ENCODE measurements at places on chromosomes 4 and X.

DNA sequence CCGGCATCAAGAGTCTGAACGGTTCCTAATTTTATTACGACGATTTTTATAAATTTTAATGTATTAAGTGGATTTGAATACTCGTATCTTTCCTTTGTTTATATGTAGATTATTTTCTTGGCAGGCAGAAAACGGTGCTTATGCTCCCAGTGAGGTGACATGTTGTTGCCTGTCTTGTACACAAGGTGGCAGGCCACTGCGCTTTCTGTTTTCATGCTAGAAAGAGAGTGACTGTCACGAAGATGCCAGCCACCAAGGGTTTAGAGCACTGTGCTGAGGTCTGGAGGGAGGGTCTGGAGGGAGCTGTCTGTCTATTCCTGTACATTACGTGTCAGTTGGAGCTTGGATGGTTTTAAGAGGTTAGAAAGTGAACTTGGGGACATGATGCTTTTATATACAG, 87.7 kb downstream of the SHROOM2 start:
- DNase-seq: peak; percentile 36

GRCh38 chrX:39492497-39493162, 605.1 kb downstream of the BCOR start:
- no peak for DNase-seq

DNA sequence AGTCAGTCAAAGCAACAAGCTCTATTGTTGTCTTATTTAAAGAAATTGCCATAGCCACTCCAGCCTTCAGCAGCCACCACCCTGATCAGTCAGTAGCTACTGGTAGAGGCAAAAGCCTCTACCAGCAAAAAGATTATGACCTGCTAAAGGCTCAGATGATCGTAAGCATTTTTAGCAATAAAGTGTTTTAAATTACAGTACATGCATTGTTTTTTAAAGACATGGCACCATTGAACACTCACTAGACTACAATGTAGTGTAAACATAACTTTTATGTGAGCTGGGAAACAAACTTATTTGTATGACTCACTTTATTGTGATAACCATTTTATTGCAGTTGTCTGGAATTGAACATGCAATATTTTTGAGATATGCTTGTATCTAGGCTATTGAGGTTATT, 32.3 kb upstream of the DYNLT3 start:
- DNase-seq: no peak

- no peak for DNase-seq
Measured at GRCh38 chr4:47442980-47443379, 20.5 kb downstream of the COMMD8 start.

DNA sequence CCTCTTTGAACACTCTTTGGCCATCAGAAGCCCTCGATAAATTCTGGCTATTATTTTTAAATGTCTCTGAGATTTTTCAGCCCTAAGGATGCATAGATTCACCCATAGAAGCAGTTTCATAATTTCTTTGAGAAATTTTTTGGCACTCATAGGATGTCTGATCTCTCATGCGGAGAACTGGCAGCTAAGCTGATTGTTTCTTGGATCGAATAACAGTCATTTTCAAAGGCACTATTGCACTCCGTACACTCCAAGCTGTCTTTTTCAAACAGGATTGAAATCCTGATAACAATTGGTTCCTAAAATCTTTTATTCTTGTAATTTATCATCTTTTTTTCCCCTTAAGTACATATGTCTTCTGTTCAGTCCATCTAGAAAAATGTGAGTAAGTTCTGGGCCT, 411.9 kb downstream of the SPOCK3 start:
- no peak for DNase-seq

Data from GM12892 (cell line).